ENCODE measurements at places on chromosomes 7 and 10.
A peak's percentile ranks its signal among the peaks of the same experiment; 100 is the strongest.

DNA sequence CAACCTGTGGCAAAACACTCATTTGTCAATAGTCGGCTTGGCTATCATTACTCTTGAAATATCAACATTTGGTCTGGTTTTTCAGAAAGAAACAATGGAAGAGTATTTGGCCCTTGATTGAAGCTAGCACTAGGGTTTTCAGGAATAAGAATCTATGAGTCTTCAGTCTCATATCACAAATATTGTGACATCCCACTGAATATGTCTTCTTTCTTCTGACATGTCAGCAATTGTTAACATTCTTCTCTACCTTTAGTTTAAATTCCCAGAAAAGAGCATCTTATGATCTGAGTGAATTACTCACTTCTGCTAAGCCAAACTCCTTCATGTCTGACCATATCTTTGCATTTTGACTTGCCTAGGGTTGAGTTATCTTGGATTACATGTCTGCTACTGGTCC is 435.2 kb upstream of the SEMA3D start:
- no peak for DNase-seq

DNA sequence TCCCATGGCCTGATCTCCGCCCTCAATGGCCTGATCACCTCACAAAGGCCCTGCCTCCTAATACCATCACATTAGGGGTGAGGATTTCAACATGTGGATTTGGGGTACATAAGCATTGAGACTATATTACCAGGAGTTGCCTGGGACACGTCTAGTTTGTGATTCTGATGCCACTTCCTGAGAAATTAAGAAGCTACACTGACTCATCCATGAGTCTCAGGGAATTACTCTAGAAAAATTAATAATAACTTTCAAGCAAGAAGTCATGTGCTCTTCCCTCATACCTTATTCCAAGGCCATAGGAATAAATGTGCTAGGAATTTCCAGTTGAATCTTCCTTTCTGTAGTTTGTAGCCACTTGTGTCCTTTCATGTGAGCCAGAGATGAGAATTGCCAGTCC is 519.3 kb upstream of the MKI67 start:
- DNase-seq = no peak

GRCh38 chr7:66627151-66627681 is 1.5 kb upstream of the KCTD7 start:
- no peak for DNase-seq

- DNase-seq = peak; percentile 56
These were observed 81.8 kb downstream of the PTPN20 start for GRCh38 chr10:46992803-46993561.

DNA sequence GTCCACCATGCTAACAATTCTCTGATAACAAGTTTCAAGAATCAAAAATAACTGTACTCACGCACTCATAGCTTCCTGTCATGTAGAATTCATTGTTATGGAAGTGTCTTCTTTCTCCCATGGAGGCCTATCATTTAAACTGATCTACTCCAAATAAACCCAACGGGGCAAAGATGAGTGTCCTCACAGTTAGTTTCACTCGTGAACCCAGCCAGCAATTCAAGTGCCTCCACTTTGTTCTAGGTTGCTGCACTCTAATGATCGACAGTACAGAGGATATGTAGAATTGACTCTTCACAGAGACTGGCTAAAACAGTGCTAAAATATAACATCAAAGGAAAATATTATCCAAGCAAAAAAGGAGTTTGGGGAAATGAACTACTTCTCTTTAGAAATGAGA is 111.4 kb downstream of the LRRN3 start:
- no peak for DNase-seq
